LoVo (cell line): ENCODE measurements at places on chromosomes 5 and 9.

DNA sequence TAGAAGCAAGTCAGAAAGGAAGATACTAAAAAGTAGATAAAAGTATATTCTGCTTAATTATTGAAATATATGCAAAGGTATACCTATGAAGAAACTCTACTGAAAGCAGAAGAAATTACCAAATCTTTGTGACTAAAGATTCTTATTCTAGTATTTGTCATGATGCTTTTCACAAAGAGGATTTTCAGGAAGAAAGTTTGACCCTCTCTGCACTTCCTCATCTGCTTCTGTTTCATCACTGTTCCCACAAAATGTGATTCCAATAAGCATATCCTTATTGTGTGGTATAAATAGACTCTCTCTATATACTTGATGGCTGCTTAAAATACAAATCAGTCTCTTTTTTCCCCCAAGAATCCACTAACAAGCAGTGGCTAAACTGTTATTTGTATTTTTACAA is 2139.6 kb upstream of the ACO1 start:
- DNase-seq: no peak

DNA sequence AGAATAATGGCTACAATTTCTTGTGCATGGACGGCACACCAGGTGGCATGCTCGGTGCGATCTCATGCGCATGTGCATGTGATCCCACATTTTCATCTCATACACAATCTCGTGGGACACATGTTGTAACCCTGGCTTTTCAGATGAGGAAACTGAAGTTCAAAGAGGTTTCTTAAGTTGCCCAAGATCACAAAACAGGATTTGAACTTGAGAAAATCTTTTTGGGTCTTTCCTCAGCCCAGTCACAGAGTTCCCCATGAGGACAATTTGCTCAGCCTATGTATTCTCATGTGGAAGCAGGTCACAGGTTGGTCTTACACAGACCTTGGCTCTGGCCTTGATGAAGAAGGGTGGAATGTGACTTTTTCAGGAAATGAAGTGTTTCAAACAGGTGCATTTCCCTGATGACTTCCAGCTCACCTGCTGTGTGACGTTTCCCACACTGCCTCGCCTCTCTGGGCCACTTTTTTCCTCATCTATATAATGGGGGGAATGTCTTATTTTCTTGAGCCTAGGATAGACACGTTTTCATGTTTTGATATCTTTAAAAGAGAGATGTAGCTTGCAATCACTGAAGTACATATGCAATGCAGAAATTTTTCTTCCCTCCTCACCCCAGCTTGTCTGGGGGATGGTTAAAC is 7.1 kb upstream of the ORM1 start:
- no peak for DNase-seq

DNA sequence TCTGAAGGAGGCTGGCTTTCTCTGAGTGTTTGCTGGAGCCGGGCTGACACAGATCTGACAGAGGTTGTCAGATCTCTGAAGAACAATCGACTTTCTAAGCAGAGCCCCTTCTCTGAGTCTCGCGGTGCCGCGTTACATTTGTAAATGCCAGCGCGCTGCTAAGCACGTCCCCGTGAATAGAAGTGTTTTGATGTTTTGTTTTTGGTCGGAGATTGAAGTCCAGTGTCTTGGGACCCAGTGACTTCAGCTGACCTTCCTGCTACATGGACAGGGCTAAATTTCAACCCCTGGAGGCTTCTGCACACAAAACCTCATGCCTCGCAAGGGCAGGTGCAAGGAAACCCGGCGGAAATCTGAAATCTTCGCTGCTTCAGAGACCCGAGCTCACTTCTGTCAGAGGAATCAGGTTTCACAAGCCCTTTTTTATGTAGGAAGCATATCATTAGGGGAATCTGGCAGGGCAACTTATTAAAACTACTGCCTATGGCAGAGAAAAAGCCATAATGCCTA is 27.2 kb downstream of the NEUROG1 start:
- DNase-seq: no peak

- no peak for DNase-seq
Measured at GRCh38 chr9:69297300-69297980, 27.6 kb upstream of the ENTREP1 start.

GRCh38 chr5:76524101-76524835 is 98.9 kb downstream of the F2RL2 start:
- DNase-seq: no peak

- no peak for DNase-seq
Measured at GRCh38 chr9:19689328-19690101, 99.3 kb downstream of the SLC24A2 start.

- no peak for DNase-seq
Measured at GRCh38 chr5:178386336-178386931, 153.8 kb upstream of the PHYKPL start.

DNA sequence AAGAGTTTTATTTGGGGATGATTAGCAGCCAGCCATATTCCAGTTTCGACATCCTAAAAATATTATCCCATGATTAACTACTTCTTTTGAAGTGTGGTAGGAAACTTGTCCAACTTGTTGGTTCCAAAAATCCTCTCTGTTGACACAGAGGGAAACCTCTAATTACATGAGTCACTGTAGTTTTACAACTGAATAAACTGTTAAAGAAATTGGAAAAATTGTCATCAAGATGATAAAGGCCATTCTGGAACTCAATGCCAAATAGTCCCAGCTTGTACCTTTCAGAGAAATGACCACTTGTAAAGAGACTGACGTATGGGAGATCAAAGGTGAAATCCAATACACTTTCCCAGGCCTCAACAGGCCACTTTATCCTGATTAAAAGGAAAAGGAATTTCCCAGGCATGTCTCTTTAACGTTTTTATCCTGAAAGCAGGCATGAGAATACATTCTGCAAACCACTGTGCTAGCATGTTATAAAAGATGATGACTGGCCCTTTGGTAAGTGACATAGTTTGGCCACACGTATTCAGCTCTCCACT is 261.6 kb downstream of the GLIS3 start:
- peak; percentile 67 for DNase-seq

- DNase-seq: no peak
Measured at GRCh38 chr5:10599862-10600284, 36.0 kb downstream of the ANKRD33B start.

GRCh38 chr5:137572042-137572695 is 73.0 kb upstream of the SPOCK1 start:
- no peak for DNase-seq

DNA sequence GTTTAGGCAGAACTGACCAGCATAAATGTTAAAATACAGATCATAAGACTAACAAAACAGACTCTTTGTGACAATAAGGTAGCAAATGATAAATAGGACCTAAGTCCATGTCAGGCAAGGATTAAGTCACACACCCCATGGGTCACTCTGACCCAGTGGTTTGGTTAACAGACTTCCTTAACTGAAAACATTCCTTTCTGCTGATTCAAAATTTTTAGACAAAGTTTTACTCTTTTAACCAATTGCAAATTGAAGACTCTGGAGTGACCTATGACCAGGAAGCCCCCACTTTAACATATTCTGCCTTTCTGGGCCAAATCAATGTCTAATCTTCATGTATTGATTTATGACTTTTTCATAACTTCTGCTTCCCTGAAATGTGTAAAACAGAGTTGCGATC is 4.9 kb upstream of the NXNL2 start:
- peak; percentile 17 for DNase-seq

DNA sequence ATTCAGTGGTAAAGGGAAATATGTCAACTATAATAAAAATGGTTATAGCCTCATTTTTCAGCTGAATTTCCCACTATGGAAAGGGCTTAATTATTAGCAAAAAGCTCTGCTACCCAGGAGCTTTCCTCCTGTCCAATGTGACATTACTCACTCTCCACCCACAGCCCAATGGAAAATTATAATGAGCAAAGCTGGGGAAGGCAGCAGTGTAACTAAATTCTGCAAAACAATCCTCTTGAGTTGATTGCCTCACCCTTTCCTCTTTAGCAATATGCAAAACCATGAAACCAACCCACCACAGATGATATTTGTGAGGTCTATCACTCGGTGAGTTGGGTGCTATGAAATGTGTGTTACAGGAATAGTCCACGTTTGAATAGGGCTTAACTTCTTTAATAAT is 14.0 kb upstream of the PLPPR1 start:
- DNase-seq: no peak

DNA sequence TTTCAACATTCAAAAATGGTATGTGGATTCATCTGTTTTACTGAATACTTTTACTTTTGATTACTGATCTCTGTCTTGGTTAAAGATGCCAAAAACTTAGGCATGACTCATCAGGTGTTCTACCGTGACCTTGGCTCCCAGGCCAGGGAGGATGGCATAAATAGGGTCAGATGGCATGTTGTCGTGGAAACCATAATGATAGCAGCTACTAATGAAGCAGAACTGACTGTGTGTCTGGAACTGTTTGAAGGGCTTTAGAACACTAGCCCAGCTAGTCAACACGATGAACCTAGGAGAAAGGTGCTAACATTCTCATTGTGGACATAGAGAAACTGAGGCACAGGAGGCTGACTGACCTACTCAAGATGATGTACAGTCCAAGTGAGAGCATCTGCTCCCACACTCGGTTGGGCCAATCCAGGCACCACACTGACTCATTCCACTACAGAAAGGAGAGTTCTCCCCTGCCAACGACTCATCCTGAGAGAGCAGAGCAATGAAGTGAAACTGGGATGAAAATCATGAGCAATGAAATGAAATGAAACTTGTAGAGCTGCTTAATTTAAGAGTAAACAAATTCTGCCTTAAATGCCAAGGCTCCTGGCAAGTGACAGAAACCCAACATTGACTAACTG is 116.0 kb downstream of the TENT4A start:
- no peak for DNase-seq

DNA sequence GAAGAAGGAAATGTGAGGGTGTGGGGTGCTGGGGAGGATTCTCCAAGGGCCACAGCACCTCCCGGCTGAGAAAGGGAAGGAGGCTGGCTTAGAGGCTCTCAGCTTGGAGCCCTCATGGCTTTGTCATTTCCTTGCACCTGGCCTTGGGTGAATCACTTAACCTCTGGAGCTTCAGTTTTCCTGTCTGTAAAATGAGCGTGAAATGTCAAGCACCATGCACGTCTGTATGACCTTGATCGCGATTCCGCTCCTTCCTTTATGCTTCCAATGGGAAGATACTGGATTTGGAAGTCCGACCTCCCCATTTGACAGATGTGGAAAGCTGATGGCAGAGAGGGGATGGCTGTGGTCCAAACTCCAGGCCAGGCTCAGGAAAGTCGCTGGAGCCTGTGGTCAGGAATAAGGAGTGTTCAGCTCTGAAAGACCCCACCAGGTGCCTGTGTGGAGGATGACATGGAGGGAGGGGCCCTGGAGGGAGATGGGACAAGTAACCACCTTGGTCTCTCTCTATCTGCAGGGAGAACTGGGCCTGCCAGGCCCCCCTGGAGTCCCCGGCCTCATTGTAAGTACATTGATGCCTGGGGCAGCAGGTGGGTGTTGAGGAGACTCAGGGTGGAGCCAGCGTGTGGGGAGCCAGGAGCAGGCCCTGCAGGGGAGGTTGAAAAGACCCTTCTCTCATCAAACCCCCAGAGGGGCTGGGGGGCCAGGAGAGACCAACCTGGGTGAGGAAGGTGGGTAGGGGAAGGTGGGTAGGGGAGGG is 66.5 kb downstream of the COL27A1 start:
- no peak for DNase-seq

DNA sequence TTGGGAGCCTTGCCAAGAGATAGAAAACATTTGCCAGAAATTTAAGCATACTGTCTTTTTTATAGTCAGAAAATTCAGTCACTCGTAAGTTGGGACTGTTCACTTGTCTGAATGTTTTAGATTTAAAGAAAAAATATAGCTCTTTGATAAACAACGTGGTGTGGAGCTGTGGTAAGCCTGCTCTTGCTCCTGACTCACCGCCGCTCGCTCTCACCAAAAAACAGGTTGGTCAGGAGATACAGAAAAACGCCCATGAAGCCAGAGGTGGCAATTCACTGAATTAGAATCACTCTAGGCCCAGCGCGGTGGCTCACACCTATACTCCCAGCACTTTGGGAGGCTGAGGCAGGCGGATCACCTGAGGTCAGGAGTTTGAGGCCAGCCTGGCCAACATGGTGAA is 6.2 kb downstream of the LNPEP start:
- DNase-seq: no peak

DNA sequence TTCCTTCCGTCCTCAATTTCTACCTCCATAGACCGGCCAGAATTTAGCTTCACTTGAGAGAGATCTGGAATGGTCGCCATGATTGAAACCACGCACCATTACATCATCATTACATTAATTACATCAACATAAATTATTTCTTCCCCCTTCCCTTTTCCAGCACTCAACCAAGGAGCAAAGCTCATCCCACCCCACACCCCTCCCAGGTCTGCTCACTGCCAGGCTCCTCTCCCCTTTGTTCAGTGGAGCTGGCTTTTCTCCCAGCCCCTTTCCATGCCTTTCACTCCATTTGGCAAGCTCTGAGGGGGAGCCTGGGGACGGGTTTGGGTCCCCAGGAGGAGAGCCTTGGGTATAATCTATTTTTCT is 8.4 kb downstream of the RACK1 start:
- no peak for DNase-seq

- no peak for DNase-seq
Measured at GRCh38 chr5:150377964-150378694, 20.6 kb downstream of the TCOF1 start.

DNA sequence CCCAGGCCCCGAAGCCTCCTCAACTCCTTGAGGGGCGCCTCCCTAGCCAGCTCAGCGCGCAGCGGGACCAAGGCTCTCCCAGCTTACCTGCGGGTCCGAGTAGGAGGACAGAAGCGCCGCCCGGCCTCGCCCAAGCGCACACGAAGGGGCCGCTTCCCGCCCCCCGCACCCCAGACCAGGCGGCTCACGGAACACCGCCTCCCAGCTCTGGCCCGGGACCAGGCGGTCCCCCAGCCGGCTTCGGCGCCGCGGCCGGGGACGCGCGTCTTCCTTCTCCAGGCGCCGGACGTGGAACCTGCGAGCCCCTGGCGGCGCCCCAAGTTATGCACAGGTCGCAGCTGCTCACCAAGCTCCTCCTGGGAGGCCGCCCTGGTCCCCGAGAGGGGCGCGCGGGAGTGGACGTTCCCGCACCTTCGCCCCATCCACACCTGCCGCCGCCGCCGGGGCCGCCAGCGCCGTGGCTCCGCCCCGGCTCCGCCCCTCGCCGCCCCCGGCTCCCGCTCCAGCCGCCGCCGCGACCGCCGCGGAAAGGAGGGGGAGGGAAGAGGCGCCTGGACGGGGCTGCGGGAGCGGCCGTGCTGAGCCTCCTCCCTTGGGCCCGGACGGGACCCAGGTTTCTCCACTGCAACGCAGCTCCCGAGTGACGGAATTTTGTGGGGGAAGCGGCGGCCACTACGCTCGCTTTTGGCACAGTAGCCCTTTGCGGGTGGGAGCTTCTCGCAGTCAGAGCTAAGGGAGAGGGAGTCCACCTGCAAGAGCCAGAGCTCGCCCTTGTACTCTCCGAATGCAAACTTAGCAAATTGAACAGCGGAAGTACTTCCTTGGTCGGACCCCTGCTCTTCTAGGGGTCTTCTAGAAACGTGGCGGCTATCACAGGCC is 77.5 kb upstream of the IFNE start:
- peak; percentile 85 for DNase-seq

- no peak for DNase-seq
Measured at GRCh38 chr9:100064872-100065581, 33.8 kb downstream of the ERP44 start.

- no peak for DNase-seq
Measured at GRCh38 chr9:98810102-98810842, 2.8 kb downstream of the GALNT12 start.

GRCh38 chr5:112902561-112902960 is 19.5 kb downstream of the REEP5 start:
- no peak for DNase-seq

- DNase-seq: no peak
Measured at GRCh38 chr5:32536246-32536645, 49.1 kb upstream of the SUB1 start.
